ENCODE measurements at places on chromosomes 1 and 21. TPM values are rescaled to one million over a fixed set of nuclear protein-coding genes. Genes with fewer than 3 reads are reported as not detected.

DNA sequence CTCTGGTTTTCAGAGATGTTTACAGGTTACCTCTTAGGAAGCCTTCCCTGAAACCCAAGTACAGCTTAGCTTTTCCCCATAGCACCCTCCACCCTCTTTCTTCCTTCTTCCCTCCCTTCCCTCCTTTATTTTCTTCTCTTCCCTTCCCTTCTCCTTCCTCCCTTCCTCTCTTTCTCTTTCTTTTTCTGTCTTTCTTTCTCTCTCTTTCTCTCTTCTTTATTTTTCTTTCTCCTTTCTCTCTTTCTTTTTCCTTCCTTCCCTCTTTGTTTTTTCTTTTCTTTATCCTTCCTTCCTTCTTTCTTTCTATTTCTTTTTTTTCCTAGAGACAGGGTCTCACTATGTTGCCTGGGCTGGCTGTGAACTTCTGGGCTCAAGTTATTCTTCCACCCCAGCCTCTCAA lies 231.6 kb downstream of the SLC35F3 start:
- DNase-seq: no peak

The C1orf116 gene
- total RNA-seq: 0.52 TPM

The KRTAP21-2 gene
- not detected for total RNA-seq

The C1orf185 gene
- not detected for total RNA-seq

The INAVA gene
- not detected for total RNA-seq
